Cerebellar nuclear complex (tissue), 1 donor: ENCODE measurements at places on chromosomes 12 and 14.

- DNase-seq = no peak
These were observed 165.4 kb upstream of the SSTR1 start for GRCh38 chr14:38042322-38042721.

- no peak for DNase-seq
These were observed 678 bp upstream of the OAS2 start for GRCh38 chr12:112977641-112978040.

DNA sequence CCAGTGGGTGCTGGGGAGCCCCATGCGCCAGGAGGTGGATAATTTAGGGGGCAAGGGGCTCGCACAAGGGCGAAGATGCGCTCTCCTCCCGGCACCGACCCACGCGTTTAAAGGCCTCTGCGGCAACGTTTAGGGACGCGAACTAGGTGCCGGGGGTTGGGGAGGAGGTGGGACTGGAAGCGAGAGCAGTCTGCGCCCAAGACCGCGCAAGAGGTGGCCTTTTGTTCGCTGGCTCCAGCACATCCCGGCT lies 1.3 kb downstream of the SLC38A1 start:
- DNase-seq = no peak

DNA sequence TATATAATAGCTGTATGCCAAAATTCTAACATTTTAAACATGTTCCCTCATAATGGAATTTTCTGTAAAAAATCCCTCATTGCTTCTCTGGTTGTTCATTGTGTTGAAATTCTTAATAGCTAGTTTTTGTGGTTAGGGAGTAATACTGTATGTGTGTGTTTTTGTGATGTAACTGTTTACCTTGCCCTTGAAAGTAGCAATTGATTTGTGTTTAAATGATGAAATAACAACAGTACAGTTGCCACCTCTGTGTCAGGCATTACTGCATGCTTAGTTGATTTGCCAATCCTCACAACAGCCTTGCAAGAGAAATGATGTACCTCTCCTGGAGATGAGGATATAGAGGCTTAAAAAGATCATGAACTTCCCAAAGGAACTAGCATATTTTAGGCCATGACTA lies 94.9 kb downstream of the DAAM1 start:
- DNase-seq = no peak

DNA sequence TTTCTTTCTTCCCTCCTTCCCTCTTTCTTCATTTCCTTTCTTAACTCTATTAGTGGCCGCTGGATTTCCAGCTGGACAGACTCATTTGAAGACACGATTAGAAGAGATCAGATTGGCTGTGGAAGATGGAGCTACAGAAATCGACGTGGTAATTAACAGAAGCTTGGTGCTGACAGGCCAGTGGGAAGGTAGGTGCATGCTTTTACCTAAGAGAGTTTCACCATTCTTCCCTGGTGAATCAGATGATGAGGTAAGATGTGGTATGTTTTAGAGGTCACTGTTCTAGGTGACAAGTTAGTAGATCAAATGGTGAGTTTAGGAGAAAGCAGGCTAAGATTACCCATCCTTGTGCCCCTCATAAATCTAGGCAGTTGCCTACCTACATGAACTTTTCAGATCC lies 51.6 kb downstream of the DERA start:
- no peak for DNase-seq

DNA sequence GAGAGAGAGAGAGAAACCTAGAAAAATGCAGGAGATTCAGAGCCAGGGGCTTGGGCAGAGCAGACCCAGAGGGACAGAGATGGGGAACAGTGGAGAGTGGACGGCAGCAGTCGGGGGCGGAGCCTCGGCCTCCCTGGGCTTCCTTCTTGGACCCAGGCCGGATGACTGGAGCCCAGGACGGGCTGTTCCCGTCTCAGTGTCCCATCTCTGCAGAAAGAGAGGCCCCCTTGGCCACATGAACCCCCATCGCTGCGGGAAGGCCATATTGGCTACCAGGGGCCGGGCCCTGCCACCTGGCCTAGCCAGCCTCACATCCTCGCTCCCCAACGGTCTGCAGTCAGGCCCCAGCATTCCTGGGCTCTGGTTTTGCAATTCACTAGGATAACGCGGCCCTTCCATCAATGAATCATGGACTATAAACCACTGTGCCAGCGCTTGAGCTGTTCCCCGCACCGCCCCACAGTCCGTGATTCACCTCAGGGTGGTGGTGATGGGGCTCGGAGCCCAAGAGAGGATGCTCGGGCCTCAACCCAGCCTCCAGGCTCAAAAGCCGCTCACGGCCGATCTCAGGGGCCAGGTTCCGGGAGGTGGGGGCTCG lies 116.5 kb downstream of the RFLNA start:
- no peak for DNase-seq

- DNase-seq = no peak
These were observed 14.5 kb downstream of the CAPZA3 start for GRCh38 chr12:18752280-18752920.

- DNase-seq = no peak
These were observed 107.0 kb downstream of the ATXN7L3B start for GRCh38 chr12:74644681-74645080.

DNA sequence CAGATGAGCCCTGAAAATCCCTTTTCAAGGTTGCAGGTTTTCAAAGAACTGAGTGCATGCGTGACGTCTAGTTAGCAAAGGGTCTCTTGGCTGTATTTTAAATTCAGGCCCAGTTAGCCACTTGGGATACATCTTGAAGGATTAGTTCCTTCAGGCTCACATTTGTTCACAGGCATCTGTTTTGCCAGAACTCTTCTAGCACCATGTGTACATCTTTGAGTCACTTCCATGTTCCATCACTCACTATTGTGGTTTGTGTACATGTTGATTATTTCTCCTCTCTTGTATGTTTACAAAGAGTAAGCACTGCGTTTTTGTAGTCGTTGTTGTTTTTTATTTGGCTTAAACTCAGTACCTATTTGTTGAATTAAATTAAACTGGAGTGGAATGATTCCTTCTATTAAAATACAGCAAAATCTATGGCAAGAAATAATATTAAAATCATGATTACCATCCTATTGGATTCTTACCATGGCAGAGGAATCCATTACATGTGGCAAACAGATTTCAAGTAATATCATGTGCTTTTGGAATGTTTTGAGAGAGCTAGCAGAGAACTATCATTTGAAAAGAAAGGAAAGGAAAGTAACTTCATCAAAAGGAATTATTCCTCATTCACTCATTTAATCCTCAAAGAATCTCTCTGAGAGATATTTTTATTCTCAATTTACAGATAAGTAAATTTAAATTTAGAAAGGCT lies 438.9 kb upstream of the FAR2 start:
- DNase-seq = no peak

GRCh38 chr12:130560321-130560720 lies 155.8 kb downstream of the RIMBP2 start:
- no peak for DNase-seq

DNA sequence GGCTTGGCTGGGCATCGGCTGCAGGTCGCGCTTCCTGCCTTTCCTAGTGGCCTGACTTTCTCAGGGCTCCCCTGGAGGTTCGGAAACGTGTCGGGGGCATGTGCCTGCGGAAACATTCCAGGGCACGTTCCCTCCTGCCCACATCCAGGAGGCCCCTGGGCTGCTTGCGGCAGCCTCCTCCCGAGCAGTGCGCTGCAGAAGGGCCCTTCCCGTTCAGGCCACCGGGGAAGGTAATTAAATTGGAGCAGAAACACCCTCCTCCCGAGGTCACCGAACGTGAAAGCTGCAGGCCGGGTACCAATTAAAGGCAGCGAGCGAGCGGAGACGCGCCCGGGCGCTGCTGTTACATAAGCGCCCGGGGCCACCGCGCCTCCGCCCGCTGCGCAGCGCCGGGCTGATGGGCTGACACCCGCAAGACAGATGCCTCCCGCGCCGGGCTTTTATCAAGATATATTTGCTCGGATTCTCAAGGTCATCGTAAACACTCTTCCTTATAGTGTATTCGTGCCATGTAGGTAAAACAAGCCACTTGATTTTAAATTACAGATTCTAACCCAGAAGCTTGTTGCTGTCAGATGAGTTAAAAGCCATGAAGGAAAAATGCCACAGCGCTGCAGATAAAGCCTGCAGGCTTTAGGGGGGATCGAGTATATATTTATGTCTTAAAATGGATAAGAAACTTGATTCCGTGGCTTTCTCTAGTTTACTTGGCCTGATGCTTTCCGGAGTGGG lies 31.4 kb downstream of the SSPN start:
- DNase-seq = peak; percentile 72

- DNase-seq = no peak
These were observed 845.7 kb downstream of the SLC16A7 start for GRCh38 chr12:60441577-60441976.

DNA sequence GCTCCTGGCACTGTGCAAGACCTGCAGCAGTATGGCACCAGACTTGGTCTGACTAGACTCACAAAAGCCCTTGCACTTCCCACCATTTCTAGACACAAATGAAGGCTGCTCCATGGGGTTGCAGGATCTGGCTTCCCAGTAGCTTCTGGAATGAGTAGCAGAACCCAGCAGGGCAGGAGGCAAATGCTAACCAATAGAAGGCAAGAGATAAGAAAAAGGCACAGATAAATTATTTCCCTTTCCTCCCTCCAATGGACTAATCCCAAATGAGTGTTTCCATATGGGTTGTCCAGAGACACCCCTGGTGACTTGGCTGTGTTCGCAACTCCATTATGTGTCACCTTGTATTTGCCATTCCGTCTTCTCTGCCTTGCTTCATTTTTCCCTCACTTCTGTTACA lies 49.7 kb downstream of the KIF21A start:
- DNase-seq = no peak

DNA sequence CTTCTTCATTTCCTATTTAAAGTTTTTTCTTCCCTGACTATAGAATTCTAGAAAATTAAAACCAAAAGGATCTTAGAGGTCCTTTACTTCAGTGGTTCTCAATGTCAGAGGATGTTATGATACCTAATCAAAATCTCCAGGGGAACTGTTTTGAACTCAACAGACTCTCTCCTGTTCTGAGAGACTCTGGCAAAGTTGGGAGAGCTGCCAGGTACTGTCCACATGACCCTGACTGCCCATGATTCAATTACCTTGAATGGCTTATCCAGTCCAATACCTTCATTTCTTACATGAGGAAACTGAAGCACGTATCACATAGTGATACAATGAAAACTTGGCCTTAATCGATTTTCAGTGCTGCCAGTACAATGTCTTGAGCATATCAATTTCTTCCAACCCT lies 16.6 kb downstream of the ALKBH1 start:
- no peak for DNase-seq

DNA sequence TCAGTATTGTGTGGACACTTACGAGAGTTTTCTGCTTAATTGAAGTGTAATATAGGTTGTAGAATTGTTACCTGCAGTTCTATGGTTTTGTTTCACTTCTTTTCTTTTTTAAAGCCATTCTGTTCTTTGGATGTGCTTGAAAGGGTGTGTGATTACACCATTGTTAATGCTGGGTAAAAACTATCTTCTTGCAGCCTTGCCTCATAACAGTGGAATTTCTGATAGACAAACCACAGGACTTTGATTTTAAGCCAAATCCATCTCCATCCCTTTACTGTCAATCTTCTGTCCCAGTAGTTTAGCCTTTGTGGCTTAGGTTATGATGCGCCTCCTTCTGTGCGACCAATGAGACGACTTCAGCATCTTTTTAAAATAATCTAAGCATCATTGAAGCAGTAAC lies 182.3 kb downstream of the PELI2 start:
- no peak for DNase-seq

DNA sequence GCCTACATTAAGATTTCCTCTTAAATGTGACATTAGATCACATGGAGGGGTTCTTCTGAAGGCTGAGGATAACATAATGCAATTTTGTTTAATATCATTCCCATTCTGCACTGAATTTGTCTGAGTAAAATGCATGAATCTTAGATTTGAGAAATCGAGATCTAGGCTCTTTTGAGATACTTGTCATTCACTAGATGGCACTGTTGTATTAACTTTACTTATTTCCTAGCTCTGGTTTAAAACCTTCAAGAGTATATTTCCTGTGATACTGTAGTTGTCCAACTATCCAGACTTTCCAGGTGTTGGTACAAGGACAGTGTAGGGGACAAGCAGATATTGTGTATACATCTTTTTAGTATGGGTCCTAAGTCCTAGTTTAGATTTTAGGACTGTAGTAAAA lies 91.7 kb upstream of the SEL1L start:
- no peak for DNase-seq

- DNase-seq = no peak
These were observed 51.5 kb downstream of the DCAF5 start for GRCh38 chr14:69101331-69101826.

GRCh38 chr12:6831450-6831995 lies 3.3 kb downstream of the P3H3 start:
- no peak for DNase-seq

- DNase-seq = no peak
These were observed 13.5 kb upstream of the GOLGA5 start for GRCh38 chr14:92780444-92781232.

GRCh38 chr12:116184763-116185162 lies 92.7 kb downstream of the MED13L start:
- no peak for DNase-seq

- no peak for DNase-seq
These were observed 361.2 kb downstream of the CCER1 start for GRCh38 chr12:90593596-90594295.

- no peak for DNase-seq
These were observed 304.8 kb upstream of the OR4E1 start for GRCh38 chr14:21978184-21978998.

- peak; percentile 21 for DNase-seq
These were observed 60.6 kb downstream of the PTPRB start for GRCh38 chr12:70576341-70577282.

GRCh38 chr14:104863131-104863862 lies 1.8 kb upstream of the CEP170B start:
- DNase-seq = no peak

GRCh38 chr12:14171106-14171505 lies 189.7 kb upstream of the GRIN2B start:
- no peak for DNase-seq

- no peak for DNase-seq
These were observed 1168.3 kb downstream of the BCL11B start for GRCh38 chr14:98103705-98104104.

GRCh38 chr12:55741931-55742680 lies 816 bp upstream of the GDF11 start:
- DNase-seq = no peak

DNA sequence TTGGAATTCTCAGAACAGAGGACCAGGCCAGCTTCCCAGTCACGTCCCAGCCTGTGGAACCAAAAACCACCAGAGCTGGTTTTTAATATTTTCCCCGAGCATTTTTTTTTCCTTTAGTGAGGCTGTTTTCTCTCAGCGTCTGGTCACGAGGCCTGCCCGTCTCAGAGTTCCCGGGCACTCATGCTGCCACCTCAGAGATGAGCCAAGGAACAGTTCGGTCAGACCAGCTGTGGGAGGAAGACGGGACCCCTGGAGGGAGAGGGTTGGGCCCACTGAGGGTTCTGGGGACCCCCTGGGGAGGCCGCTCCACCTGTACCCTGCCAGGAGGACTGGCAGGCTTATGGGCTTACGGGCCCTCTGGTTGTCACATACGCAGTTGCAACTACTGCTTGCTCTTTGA lies 39.9 kb downstream of the JDP2 start:
- no peak for DNase-seq

GRCh38 chr14:79960288-79960687 lies 251.0 kb downstream of the DIO2 start:
- no peak for DNase-seq

DNA sequence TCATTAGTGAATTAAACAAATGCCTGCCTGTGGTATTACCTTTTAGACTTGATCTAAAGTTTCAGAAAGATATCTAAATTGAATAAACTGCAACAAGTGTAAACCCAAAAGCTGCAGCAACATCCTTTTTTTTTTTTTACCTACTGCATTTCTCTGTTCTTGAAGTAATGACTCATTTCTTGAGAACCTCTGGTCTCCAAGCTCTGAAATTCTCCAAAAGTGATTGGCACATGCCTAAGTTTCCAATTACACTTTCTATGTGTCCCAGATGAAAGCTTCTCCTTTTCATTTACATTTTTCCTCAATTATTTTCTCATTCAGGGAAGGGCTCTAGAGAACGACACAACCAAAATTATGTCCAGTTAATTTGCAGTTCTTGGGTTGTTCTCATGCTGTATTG lies 435.2 kb upstream of the DCN start:
- DNase-seq = no peak
